ENCODE measurements at places on chromosomes 13 and 19.

DNA sequence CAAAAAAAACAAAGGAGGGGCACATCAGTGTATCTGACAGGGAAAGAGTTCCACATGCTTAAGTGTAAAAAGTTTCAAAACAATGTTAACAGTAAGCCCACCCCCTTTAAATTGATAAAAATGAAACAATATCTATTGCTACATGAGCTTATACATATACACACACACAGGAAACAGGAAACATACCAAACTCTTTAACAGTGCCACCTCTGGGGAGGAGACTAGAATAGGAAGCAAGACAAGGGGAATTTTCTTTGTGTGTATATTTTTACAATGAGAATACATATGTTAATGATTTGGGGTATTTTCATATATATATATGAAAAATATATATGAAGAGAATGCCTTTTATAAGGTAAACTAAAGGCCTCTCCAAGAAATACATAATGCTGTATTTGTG is 44.7 kb downstream of the TPT1 start:
- no peak for DNase-seq

DNA sequence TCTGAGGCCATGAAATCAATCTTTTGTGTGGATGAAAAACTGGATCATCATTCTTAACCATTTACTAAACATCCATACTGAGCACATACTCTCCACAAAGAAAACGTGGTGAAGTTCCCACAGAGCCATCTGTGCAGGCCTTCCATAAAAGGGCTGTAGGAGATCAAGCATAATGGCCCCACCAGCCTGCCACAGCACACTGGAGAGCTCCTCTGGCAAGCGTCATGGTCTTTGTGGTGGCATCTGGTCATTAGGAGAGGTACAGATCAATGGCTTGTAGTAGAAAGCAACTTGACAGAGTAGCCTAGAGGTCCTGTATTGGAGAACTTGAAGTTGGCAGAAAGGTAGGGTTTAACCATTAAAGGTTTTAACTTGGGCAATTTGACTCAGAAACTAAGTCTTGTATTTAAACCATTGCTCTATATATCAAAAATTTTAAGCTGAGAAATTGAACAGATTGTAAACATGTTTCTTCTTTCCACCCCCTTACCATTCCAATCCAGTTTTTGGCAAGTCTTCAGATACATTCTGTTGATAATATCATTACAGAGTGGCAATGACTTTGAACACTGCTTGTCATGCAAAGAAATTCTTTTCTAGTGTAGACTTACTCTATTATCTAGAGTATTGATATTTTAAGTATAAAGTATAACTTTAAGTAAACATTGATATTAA is 128.3 kb downstream of the LMO7 start:
- no peak for DNase-seq

- DNase-seq = no peak
Observed at GRCh38 chr19:21463449-21464105, 41.8 kb upstream of the ZNF429 start.

- DNase-seq = no peak
Observed at GRCh38 chr13:94800423-94800822, 88.1 kb upstream of the SOX21 start.

DNA sequence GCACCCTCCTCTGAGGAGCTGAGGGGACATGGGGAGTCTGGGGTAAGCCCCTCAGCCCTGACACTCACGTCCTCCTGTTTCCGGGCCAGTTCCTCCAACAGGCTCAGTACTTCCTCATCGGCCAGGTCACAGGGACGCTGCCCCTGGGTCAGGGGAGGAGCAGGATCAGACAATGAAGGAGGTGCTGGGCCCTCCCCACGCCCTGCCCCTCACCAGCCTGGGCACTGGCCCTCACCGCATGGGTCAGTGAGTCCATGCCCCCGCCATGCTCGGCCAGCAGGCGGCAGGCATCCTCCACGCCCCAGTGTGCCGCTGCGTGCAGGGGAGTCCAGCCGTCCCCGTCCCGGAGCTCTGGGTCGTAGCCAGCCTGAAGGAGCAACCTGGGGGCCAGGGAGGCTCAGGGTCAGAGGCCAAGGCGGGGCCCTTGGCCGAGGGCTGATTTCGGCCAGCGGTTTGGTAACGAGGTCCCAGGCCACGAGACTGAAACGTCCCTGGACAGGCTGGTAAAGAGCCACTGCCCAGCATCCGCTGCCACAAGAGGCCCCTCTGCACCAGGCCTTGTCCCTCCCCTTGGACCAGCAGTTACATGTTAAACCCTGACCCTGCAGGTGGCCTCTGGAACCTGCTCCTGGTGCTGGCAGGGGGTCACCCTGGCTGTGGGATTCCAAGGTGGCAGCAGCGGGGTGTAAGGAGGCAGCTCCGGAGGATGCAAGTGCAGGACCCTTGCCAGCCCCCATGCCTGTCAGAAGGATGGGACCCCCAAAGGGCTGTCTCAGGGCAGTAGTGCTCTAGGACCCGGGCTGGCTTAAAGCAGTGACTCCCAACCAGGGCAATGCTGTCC is 18.5 kb downstream of the PPP1R12C start:
- DNase-seq = no peak

- DNase-seq = no peak
Observed at GRCh38 chr19:50252111-50252886, 48.9 kb downstream of the MYH14 start.

- no peak for DNase-seq
Observed at GRCh38 chr13:111202745-111203144, 87.6 kb downstream of the ARHGEF7 start.

- DNase-seq = no peak
Observed at GRCh38 chr19:19661675-19662251, 1.7 kb downstream of the ATP13A1 start.

DNA sequence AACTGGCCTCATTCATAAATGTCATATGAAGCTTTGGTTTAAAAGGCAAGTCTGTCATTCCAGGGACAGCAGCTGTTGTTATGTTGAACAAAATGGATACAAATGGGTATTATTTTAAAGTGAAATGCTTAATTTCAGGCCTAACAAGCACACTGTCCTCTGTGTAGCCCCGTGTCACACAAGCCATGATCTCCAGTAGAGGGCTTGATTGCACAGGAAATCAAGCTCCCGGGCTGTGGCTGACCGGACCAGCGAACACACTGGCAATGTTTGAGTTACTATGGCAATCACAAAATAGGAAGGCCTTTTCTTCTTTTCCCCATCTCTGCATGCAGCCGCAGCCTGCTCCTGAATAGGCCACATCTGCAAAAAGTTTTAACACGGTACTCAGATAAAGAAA is 64.0 kb upstream of the GSX1 start:
- no peak for DNase-seq

DNA sequence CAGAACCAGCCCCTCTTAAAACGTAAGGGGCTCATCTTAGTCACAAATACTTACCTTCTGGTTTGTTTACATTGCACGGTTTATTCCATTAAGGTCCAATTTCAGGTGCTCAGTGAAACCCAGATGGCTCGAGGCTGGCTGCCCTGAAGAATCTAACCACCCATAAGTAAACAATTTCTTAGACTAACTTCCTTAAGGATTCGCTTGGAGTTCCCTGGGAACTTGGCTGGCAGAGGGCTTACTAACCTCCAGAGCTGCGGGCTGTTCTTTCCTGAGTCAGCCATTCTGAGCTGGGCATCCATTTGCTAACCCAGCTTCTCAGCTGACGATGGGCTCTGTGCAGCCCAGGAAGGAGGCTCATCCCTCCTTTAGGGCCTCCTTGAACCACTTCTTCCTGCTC is 262.1 kb downstream of the FGF9 start:
- DNase-seq = no peak

DNA sequence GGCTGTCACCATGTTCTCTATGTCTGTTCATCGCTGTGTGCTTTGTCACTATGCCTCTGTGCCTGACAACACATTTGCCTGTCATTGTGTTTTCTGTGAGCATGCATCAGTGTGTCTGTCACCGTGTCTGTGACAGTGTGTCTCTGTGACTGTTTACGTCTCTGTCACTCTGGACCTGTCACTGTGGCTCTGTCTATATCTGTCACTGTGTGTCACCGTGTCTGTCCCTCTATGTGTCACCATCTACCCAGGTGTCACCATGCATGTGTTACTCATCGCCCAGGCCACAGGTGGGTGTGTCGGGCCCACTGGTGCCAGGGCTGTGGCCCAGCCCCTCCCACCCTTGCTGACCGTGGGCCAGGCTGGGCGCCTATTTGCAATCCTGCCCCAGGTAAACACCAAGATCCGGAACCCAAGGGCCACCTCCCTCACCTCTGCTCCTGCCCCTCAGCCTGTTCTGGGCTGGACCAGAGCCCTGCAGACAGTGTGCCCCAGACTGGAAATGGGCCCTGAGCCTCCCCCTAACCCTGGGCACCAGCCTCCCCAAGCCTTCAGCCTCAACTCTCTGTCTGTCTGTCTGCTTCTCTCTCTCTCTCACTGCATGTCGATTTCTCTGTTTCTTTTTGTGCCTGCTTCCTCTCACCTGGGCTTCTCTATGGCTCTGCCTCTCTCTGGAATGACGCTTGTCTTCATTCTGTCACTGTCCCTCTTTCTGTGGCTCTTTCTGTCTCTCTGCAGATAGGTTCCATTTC is 7.7 kb downstream of the IRF2BP1 start:
- peak; percentile 71 for DNase-seq

DNA sequence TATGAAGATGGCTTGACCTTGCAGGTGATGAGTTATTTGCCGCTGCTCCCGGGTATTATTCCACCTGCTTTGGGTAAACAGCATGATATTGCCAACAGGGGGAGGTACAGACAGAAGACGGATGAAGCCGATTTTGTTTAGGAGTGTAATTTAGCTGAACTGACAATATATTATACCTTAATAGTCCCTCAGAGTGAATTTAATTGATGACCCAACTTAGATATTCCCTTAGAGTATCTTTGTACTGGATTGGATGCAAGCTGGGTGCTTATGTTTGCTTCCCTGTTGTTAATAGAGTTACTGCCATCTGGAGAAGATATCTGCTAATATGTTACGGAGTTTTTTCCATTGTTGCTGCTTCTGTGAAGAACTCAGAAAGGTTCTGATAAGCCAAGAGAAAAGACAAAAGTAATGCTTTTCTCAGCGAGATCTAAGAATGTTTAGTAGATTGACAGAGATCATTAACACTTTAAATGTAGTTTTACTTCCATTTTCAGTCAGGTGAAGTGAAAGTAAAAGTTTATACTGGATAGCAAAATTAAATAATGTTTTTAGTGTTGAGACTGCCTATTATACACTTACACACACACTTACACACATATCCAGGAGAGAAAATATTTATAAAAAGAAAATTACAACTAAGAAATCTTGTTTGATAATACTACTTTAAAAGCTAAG is 2220.8 kb upstream of the PCDH20 start:
- no peak for DNase-seq

- DNase-seq = no peak
Observed at GRCh38 chr19:35272954-35273649, 4.3 kb downstream of the USF2 start.

- DNase-seq = peak; percentile 38
Observed at GRCh38 chr19:54387991-54388801, 23.5 kb upstream of the LAIR1 start.

- DNase-seq = no peak
Observed at GRCh38 chr19:39937094-39937720, 2.8 kb upstream of the FCGBP start.

DNA sequence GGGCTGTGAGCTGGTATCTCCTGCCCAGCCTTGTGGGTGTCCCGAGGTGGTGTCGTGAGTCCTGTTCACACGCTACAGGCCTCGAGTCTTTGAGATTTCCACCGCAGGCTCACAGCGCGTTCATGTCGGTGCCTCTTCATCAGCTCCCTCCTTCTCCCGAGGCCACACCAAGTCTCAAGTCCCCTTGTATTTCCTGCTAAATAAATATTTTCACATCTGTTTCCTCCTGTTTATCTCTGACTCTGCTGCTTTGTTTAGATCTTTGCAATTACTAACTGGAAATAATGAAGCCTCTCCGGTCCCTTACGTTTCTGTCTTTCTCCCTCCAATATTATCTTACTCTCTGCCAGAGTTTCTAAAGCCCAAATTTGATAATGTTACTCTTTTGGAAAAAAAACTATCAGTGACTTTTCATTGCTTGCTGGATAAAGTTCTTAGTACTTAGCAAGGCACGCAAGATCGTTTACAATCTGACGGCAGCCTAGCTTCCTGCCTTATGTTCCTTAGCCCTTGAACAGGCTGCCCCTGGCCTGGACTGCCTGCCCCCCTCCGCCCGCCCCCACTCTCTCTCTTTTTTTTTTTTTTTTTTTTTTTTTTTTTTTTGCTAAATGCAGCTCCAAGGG is 130.5 kb upstream of the RNF113B start:
- DNase-seq = no peak

- no peak for DNase-seq
Observed at GRCh38 chr13:30808600-30808999, 73.3 kb downstream of the ALOX5AP start.

DNA sequence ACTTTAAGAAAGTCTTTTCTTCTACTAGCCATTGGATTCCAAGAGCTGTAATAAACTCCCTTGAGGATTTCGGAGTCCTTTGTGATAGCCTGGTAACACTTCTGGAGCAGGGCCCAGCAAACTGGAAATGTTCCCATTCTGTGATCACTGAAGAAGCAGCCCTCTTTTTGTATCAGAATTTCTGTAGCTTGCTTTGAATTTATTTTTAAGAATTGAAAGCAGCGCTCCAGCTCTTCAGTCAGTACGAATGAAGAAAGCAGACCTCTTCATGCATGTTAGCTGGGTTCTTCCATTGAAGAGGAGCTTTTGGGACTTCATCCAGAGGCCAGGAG is 141.5 kb downstream of the AKAP11 start:
- no peak for DNase-seq

DNA sequence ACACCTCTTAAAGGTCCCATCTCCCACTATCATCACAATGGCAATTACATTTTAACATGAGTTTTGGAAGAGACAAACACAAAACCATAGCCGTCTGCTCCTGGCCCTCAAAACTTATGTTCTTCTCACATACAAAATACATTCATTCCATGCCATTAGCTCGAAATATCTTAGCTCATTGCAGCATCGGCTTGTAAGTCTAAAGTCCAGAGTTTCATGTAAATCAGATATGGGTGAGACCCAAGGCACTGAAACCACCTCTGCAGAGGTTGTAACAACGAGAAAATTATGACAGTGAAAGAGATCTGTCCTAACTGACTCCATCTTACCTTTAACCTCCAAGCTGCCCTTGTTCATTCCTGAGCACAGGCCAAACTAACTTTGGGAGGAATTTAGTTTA is 635.0 kb upstream of the SPRY2 start:
- no peak for DNase-seq

DNA sequence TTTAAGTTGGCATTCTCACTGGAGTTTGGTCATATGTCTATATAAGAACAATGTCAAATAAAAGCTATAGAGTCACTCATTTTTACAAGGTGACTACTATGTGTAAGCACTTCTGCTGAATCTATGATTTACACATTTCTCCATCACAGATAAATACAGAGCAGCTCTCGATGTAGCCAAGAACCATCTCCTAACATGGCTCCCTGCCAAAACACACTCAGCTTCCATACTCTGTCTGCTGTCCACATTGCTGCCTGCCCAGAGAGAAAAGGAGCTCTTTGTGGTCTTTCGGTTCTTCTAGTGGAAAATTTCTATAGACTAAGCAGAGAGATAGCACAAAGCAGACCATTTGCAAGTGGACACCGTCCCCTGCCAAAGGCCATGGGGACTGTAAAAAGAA is 190.9 kb upstream of the KLF12 start:
- DNase-seq = no peak

DNA sequence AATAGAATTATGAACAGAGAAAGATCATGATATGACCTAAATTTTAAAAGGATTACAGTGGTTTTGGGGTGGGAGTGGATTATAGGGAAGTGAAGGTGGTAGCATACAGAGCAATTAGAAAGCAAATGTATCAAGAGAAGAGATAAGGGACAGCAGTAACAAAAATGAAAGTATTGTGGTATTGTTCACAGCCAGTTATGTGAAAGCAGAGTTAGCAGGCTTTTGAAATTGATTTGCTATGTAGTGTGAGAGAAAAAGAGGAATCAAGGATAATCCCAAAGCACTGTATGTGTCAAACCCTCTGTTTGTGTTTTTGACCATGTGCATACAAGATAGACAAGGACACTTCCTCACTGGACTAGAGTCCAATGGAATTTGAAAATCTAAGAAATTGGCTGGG is 1721.4 kb downstream of the PCDH9 start:
- DNase-seq = no peak

Measured in left colon (tissue), 2 donors.